ENCODE measurements at places on chromosomes 1 and 21. TPM values are rescaled to one million over a fixed set of nuclear protein-coding genes. Genes with fewer than 3 reads are reported as not detected.

DNA sequence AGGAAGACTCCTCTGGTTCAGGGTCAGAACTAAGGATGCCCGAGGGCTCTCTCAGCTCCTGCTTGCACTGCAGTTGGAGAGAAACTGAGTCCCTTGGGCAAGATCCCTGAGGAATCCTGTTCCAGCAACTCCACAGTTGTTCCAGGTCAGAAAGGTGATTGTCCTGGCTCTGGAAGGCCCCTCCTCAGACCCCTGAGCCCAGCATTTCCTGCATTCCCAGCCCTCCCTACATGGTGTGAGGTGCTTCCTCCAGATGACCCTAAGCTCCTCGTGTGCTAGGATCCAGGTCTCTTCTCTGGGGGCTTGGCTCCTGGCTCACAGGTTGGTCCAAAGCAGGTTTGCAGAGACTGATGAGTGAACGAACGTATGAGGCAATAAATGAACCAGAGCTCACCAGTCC lies 11.5 kb downstream of the LDLRAD1 start:
- no peak for DNase-seq

GRCh38 chr1:36542024-36542961 lies 59.6 kb upstream of the CSF3R start:
- DNase-seq, result no peak

DNA sequence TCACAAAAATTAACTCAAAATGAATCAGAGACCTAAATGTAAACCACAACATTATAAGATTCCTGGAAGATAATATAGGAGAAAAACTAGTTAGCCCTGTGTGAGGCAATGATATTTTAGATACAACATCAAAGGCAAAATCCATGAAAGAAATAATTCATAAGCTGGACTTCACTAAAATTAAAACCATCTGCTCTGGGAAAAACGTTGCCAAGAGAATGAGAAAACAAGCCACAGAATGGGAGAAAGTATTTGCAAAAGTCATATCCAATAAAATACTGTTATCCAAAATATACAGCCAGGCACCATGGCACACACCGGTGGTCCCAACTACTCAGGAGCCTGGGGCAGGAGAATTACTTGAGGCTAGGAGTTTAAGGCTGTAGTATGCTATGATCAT lies 70.3 kb downstream of the SYF2 start:
- no peak for DNase-seq

DNA sequence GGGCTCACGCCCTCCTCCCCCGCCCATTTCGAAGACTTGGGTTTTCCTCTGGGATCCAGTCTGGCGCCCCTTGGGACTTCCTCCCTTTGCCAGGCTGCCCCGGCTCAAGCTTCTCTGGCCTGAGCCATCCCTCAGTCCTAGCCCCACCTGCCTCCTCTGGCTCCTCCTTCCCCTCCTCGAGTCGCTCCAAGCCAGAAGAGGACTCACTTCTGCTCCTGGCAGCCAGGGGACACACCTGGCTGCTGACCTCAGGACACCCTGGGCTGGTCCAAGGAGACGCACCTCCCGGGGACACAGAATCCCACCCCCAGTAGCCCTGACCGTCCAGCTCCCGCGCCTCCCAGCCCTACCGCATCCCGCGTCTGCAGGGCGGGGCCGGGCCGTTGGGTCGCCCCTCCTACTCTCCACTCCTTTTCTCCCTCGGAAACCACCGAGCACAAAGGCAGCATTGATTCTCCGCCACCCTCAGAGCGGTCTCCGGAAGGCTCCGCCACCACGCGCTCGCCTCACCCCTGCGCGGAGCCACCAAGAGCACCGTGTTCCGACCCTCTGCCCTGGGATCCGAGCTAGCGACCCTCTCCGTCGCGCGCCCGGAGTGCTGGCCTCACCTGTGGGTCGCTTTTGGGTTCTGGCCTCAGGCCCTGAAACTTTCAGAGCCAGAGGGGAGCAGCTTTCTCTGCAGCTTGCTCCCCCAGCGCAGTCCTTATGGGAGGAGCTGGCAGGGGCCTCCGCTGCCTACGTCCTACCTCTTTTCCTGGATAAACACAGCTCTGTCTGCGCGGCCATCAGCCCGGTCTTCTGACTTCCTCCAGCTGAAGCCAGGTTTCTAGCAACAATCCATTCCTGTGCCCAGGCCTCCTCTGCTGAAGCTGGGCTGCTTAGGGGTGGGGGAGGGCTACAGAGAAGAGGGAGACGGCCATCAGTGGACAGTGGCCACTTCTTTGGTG lies at the start of gene C2CD4D:
C2CD4D (minus strand) TSS at position 364 of the 947 bp plus-strand sequence. CDS start 831 bp downstream, outside the sequence.
- no peak for DNase-seq

GRCh38 chr1:59220356-59220755 lies 76.5 kb upstream of the FGGY start:
- DNase-seq, result no peak

- no peak for DNase-seq
Measured at GRCh38 chr1:19645411-19646251, 1.5 kb downstream of the NBL1 start.

- DNase-seq, result no peak
Measured at GRCh38 chr1:214476229-214476985, 75.0 kb downstream of the PTPN14 start.

DNA sequence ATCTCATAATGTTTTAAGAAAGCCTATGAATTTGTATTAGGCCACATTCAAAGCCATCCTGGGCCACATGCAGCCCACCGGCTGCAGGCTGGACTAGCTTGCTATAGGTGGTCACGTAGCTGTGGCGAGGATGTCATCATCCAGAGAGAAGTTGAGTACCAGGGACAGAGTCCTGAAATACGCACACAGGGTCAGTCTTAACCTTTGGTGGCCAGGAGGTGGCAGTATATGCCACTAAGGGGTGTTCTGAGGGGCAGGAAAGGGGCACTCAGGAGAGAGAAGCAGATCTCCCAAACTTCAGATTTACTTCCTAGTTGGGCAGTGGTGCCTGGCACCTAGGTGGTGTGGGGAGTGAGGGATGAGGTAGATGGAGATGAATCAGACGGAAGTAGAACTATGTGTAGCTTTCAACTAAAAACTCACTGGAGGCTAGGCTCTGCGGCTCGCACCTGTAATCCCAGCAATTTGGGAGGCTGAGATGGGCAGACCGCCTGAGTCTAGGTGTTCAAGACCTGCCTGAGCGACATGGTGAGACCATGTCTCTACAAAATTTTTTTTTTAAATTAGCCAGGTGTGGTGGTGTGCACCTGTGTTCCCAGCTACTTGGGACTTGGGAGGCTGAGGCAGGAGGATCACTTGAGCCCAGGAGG lies 16.3 kb upstream of the CDK18 start:
- DNase-seq, result peak; percentile 76

DNA sequence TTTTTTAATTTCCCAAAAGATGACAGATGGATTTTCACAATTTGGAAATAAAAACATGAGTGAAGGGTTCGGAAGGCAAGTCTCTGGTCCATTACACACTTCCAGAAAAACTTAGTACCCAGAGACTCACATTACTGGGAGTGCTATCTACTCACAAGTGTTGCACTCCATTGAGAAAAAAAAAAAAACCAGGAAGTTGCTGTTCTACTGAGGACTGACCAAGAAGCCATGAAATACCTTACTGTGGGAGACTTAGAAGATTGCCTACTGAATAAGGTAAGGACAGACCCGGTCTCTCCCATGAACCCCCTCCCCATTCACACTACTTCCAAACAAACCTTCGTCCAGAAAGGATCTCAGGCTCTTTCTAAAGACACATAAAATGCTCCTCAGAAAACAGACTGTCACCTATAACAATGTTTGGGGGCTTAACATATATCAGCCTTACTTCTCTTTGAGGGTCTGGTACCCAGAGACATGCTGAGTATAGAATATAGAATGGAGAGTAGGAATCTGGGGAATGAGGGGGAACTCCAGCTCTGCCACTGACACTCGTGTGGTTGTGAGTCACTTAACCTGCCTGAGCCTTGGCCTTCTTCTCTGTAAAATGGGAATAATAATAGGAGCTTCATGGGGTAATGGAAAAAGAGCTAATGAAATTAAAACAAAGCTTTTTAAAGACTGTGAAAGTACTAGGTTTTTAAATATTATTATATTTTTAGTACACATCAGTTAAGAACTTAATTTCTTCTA lies 1.4 kb downstream of the MAB21L3 start:
- DNase-seq, result no peak

DNA sequence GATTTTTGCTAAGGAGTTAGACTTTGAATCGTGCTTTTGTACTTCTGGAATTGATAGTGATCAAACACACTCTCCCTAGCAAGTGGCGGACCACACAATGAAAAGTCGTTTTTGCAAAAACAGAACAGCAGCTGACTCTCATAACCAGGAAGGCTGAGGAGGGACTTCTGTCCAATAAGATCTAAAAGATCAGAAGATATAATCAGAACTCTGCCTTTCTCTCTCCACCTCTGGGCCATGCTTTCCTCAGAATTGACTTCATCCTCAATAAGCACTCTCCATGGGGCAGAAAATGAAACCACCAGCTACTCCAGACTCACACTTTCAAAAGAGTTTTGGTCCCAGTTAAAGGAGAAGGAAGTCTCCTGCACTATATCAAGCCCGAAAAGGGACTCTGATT lies 55.3 kb upstream of the SAMD13 start:
- no peak for DNase-seq

DNA sequence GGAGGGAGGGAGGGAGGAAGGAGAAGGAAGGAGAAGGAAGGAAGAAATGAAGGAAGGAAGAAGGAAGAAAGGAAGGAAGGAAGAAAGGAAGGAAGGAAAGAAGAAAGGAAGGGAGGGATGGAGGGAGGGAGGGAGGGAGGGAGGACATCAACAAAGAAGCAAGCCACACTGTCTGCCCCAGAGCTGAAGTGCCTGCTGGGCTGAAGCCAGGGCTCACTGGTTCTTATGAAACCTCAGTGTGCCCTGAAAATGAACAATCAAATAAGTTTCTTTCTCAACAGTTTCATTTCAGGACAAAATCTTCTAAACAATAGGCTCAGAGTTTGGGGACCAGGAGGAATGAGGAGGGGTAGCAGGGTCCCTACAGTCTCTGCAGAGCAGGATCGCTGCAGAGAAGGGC lies 21.1 kb downstream of the ARHGEF19 start:
- DNase-seq, result no peak

DNA sequence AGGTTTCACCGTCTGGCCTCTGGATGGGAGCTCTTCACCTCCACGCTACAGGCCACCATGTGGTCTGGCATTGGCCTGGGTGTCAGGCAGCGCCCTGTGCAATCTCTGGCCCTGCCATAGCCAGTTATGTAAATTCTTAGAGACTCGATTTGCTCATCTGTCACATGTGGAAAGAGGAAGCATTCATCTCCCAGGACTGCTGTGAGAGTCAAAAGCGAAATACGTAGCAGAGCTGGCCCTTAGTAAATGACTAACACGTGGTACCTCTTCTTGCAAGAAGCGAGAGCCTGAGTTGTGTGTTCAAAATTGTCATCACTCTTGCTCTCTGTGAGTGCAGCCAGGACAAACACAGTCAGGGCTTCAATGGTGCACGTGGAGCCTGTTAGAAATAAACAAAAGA lies 159.0 kb upstream of the BACE2 start:
- no peak for DNase-seq

GRCh38 chr1:1285102-1285571 lies 4.9 kb downstream of the SCNN1D start:
- no peak for DNase-seq

GRCh38 chr21:19076031-19076430 lies 672.4 kb upstream of the TMPRSS15 start:
- no peak for DNase-seq

DNA sequence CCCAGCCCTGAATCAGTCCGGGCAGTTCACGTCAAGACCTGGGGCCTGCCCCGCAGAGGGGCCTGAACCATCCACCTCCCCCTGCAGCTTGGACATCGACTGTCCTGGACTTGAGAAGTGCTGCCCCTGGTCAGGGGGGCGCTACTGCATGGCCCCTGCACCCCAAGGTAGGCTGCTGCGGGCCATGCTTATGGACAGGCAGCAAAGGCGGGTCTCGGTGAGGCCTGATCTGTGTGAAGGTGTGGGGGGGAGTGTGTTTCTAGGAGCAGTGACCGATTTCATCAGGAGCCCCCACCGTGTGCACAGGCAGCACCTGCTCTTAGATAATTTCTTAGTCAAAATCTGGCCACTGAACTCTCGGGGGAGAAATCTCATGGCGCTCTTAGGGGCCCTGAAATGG lies 13.0 kb downstream of the UMODL1 start:
- no peak for DNase-seq

DNA sequence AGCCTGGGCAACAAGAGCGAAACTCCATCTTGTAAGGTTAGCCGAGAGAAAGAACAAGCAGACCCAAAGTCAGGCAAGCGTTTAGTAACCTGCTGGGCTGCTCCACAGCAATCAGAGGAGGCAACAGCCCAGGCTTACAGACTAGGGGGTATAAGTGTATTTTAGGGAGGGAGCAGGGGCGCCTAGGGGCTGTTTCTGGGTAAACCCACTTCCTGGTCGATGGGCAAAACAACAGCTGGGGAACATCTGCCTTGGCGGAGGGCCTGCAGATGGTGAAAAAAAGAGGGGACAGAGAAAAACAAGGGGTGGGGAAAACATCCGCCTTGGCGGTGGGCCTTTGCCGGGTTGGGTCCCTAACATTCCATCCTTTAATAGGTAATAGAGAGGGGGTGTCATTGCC lies 5.2 kb downstream of the TAS1R1 start:
- no peak for DNase-seq

- no peak for DNase-seq
Measured at GRCh38 chr1:178960482-178961240, 65.0 kb upstream of the FAM20B start.

DNA sequence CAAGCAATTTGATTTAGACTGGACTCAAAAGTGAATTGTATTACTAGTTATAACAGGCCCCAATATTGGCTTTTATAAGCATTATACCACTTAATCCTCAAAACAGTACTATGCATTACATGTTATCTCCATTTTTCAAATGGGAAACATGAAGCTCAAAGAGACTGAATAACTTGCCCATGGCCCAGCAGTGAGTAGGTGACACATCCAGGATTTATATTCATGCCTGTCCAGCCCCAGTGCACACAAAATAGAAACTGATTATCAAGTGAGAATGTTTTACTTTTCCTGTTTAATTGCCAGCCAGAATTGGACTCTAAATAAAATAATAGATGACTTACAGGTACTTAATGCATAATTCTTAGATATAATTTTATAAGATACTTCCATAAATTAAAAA lies 82.9 kb downstream of the NIBAN1 start:
- DNase-seq, result no peak

GRCh38 chr1:33502726-33503125 lies 30.3 kb downstream of the ZSCAN20 start:
- peak; percentile 4 for DNase-seq

DNA sequence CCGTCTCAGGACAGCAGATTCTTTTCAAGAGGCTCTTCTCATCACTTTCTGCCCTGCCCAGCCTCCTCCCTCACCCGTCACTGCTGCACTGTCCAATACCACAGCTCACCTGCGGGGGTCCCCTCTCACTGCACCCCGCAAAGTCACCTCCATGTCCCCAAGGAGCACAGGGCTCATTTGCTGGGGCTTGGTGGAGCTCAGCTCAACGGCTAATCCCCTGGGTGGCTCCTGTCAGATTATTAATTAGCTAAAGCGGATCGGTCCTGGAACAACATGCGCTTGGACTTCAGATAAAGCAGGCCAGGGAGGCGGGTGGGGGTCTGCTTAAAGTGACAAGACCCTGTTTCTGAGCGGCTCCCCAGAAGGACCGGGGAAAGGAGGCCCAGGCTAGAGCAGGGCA lies 43.1 kb downstream of the CASZ1 start:
- no peak for DNase-seq

The REN gene
- total RNA-seq, result not detected

The HPDL gene
- total RNA-seq, result not detected

The LIPI gene
- total RNA-seq, result not detected

The IGSF9 gene
- total RNA-seq, result 0.89 TPM

The CELA3A gene
- not detected for total RNA-seq

The ANGPTL3 gene
- total RNA-seq, result not detected

The BLZF1 gene
- 46.3 TPM for total RNA-seq

The TEX38 gene
- not detected for total RNA-seq

The SUCO gene
- 31.4 TPM for total RNA-seq

The PDZK1 gene
- total RNA-seq, result 2.0 TPM

The C1orf105 gene
- not detected for total RNA-seq

The CATSPERE gene
- not detected for total RNA-seq
